ENCODE measurements at places on chromosomes 6 and 20.

- no peak for DNase-seq
These were observed 29.8 kb upstream of the GMDS start for GRCh38 chr6:2274981-2275891.

DNA sequence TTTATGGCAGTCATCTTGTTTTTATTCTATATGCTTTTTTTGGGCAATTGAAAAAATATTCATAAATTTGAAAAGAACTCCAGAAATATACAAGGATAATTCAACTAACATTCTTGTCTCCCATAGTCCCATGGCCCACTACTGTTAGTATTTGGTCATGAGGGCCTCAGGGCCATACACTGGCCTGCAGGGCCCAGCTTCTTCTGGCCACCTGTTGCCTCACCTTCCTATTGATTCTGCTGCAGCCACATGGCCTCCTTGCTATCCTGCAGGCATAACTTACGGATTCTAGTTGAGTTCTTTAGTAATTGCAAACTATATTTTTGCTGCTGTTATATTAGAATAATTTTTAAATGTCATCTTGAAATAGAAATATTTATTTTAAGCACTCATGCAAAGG, 72.6 kb downstream of the SCAND1 start:
- DNase-seq: no peak

DNA sequence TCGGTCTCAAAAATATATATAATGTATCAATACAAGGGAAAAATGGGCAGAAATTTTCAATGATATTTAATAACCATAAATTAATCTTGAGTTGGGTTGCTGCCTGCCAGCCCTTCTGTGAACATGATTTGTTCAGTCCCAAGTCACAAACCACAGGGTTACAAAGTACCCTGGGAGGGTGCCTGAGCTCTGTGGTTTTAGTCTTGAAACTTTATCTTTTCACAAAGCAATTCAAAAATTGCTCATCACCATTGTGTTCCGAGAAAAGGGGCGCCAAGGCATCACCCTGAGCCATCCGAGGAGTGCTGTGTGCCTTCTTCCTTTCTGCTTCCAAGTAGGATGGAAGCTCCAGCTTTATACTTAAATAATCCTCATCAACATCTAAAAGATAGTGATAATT, 141.6 kb upstream of the AKAP12 start:
- no peak for DNase-seq

DNA sequence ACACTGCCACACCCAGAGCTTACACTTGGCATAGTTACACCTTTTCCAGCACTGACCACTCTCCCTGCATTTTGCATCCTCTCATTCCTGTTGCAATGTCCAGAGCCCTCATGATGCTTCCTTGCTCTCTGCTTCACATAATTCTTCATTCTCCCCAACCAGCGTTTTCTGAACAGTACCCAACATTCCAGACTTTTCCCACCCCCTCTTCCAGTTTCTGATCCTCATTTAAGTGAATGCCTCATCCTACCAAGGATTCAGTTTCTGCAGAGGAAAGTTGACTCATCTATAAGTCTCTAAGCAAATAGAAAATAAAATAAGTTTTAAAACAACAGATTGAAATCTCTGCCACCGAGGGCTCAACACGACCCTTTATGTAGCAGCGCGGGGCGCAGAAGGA, 321.3 kb upstream of the TCF21 start:
- DNase-seq: no peak

- no peak for DNase-seq
These were observed 39.6 kb upstream of the PAX1 start for GRCh38 chr20:21665687-21666446.

GRCh38 chr6:161676586-161676985, 402.7 kb upstream of the AGPAT4 start:
- no peak for DNase-seq

- no peak for DNase-seq
These were observed 19.4 kb downstream of the COL11A2 start for GRCh38 chr6:33172688-33173534.

GRCh38 chr20:62958388-62959100, 6.0 kb downstream of the SLC17A9 start:
- DNase-seq: no peak

- peak; percentile 58 for DNase-seq
These were observed 43.0 kb upstream of the PTGIS start for GRCh38 chr20:49610691-49611538.

DNA sequence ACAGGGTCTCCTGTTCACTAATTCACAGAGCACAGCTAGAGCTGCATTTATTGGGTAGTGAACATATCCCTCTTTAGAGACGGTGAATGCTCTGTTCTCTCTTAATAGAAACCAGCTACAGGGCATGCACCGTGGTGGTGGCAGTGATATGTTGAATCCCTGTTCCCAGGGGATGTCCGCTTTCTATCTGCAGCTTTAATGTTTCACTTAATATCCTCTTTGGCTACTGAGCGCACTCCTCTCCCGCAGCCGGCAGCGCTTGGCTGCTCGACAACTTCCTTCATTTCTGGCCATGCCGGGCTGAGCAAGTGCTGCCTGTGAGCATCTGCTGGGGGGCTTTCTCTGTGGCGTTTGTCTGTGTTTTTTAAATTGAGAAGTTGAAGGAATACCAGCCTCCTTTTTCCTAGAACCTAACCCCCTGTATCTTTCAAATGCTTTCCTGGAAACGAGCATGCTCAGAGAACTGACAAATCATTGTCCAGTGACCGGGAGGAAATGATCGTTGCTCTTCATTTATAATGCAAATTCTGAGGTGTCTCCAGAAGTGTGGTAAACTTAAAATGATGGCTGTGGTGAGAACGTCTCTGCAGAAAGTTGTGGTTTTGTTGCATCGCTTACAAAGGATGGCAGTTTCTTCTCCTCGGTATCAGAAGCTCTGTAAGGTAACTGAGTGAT, 297.9 kb downstream of the UTRN start:
- peak; percentile 11 for DNase-seq

- DNase-seq: no peak
These were observed 39.6 kb upstream of the TNFAIP3 start for GRCh38 chr6:137827411-137827940.

- DNase-seq: no peak
These were observed 15.3 kb upstream of the SPDEF start for GRCh38 chr6:34571388-34571787.

- DNase-seq: no peak
These were observed 11.5 kb upstream of the DSTN start for GRCh38 chr20:17558154-17558940.

GRCh38 chr6:36116943-36117342, 13.4 kb upstream of the MAPK13 start:
- no peak for DNase-seq

- no peak for DNase-seq
These were observed 124.6 kb downstream of the EYA2 start for GRCh38 chr20:47019121-47019824.

- no peak for DNase-seq
These were observed 32.5 kb upstream of the MAS1L start for GRCh38 chr6:29520232-29520631.

- no peak for DNase-seq
These were observed 14.9 kb upstream of the CTCFL start for GRCh38 chr20:57539889-57540288.

DNA sequence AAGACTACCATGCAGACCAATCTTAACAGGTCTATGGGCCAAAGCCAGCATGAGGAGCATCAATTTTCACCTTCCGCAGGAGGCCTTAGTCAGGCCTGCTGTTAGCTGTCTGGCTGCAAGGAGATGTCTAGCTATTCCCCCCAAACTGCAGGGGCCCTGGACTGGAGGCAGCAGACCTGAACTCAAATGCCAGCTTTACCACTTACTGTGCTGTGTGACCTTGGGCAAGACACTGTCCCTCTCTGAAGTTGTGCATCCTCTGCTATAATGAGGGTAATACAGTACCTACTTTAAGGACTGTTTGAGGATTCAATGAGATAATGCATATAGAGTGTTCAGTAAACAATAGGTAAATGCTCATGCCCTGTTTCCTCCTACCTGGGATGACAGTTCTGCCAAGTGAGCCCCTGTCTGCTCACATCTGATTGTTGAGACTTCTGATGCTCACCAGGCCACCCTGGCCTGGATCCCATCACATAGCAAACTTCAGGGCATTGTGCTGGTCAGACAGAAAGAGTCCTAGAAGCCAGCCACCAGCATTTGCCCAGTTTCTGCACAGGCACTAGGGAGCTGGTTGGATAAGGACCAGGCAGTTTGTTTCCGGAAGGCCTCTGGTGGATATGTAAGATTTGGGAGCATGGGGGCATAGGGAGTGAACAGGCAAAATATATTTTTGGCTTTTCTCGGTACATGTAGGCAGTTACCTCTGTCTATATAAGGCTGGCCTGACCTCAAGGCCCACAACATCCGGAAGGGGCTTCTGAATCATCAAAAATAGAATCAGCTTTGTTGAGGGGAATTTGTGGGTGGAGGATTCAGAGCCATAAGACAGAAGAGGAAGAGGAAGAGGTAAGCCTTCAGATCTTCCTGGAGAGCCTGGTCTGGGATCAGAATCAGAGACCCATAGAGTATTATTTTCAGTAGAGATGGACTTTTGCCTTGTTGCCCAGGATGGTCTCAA, 2.3 kb upstream of the OCSTAMP start:
- no peak for DNase-seq

DNA sequence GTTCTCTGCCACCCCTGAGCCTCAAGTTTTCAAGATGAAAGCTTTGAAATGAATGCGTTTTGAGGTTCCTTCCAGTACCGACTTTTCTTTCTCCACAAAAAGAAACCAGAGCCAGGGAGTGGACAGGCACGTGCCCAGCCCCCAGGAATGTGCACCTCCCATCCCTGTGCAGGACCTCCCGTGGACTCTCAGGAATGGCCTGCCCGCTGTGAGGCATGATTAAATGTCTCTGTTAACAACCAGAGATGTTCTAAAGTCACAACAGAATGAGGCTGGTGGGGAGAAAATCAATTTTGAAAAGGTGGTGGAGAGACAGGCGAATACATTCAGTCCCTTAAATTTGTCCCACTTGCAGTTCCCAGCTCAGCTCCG, 1.5 kb downstream of the TGM3 start:
- no peak for DNase-seq

DNA sequence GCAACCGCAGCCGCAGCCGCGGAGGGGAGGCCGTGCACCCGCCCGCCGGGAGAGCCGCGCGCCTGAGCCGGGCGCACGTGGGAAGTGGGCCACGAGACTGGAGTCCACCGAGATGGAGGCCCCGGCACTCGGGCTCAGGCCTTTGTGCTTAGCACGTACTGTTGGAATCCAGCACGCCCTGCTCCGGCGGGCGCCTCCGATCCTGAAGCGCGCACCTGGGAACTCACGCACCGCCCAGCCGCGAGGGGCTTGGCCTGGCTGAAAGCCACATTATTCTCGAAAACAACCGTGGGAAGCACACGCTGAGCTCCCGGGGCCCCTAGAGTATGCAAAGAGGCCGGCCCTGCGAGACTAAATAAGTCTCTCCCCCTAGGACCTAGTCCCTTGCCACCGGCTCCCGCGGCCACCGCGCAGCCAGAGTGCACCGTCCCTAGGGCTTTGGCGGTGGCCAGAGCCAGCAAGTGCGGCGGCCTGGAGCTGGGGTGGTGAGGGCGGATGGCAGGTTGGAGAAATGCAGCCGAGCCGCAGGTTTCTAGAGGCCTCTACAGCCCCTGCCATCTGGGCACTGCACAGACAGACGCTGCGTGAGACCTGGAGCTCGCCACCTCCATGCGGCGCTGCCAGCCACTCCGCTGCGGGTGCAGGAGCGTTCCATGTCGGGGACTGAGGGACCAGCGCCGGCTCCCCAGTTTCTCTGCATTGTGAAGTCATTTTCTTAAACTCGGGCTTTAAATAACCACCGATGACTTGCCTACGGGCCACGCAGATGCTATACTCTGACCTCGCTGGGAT, 42.0 kb upstream of the LY86 start:
- no peak for DNase-seq

- DNase-seq: no peak
These were observed 4.3 kb upstream of the RFX6 start for GRCh38 chr6:116872771-116873170.

- no peak for DNase-seq
These were observed 32.3 kb downstream of the FOXP4 start for GRCh38 chr6:41578217-41579087.
